ENCODE measurements at places on chromosomes 1 and 21. TPM values are rescaled to one million over a fixed set of nuclear protein-coding genes. Genes with fewer than 3 reads are reported as not detected.

DNA sequence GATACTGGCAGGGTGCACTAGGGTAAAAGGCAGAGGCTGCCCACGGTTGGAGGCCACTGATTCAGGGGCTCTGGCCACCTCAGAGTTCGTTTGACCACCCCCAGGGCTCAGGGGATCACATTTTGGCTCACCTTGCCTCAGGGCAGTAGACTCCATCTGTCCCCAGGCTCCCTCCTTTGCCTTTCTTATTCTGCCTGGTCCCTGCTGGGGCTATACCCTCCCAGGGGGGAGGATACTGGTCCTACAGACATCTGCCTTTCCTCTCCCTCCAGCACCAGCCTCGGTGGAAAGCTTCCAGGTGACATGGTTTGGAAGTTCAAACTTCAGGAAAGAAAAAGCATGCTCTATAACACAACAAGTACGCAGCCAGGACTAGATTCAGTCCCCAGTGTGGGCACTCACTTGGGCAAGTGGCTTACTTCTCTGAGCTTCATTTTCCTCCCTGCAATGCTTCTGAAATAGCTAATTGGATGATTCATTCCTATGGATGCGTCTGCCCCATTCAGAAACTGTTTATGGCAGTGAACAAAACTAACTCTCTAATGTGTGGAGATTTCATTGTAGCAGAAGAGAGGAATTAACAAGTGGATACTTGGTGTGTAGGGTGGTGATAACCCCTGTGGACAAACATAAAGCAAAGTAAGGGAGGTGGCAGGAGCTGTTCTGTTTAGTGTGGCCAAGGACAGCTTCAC is 154.8 kb downstream of the TRABD2B start:
- peak; percentile 25 for DNase-seq

GRCh38 chr1:229567109-229567868 is 8.8 kb upstream of the ABCB10 start:
- no peak for DNase-seq

- DNase-seq = no peak
Measured at GRCh38 chr1:40381268-40382107, 8.0 kb downstream of the SMAP2 start.

SH3BGR gene
- polyA plus RNA-seq = 5.7 TPM

GRCh38 chr1:207027206-207027777 is 5.3 kb downstream of the C1orf116 start:
- peak; percentile 65 for DNase-seq

GRCh38 chr1:89771991-89772560 is 48.8 kb upstream of the LRRC8D start:
- DNase-seq = no peak

DNA sequence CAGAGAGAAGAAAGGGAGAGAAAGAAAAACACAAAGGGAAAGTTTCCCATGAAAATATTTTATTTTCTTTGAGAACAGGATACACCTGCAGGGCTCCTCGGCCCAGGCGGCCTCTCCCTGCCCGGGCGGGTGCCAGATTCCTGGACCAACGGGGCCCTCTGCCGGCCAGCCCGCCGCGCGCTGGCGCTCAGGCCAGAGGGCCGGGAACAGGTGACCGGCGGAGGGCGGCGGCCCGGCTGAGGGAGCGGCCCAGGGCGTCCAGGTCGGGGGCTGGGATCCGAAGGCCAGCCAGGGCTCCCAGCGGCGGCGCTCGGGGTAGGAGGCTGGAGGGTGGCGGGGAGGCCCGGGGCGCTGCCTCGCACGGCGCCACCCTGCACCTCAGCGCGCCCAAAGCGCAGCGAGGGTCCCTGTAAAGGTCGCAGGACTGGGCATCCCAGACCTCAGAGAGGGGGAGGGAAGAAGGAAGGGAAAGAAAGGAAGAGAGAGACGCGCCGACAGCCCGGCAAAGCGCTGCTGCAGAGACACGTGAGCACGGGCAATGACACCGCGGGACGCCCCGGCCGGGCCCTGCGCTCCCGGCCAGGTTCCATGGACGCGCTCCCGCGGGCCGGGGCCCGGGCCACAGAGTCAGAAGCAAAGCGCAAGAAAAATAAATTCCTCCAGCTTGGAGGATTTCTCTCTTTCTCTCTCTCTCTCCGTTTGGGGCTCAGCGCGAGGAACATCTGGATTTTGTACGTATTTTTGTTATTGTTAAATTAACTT is 927 bp downstream of the WNT9A start:
- DNase-seq = peak; percentile 77

LCA5L gene
- 2.4 TPM for polyA plus RNA-seq

GRCh38 chr1:161722406-161722805 is 1.1 kb downstream of the FCRLB start:
- DNase-seq = no peak

- peak; percentile 89 for DNase-seq
Measured at GRCh38 chr1:201774224-201774982, 54.6 kb upstream of the IPO9 start.

GRCh38 chr1:214440219-214440965 is 111.0 kb downstream of the PTPN14 start:
- DNase-seq = no peak

OVAAL gene
- not detected for polyA plus RNA-seq

KRTAP19-1 gene
- not detected for polyA plus RNA-seq

GRCh38 chr1:154186852-154187501 is 4.9 kb downstream of the TPM3 start:
- DNase-seq = no peak

SH3BP5L gene
- 5.3 TPM for polyA plus RNA-seq

DNA sequence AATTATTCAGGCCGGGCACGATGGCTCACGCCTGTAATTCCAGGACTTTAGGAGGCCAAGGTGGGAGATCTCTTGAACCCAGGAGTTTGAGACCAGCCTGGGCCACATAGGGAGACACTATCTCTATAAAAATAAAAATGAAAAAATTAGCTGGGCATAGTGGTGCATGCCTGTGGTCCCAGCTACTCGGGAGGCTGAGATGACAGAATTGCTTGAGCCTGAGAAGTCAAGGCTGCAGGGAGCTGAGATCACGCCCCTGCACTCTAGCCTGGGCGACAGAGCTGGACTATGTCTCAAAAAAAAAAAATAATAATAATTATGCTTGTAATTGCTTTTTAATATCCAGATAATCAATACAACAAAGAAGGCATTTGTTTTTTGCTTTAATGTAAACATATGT is 91.3 kb downstream of the RIPK4 start:
- no peak for DNase-seq

PTCH2 gene
- polyA plus RNA-seq = 0.11 TPM

DNA sequence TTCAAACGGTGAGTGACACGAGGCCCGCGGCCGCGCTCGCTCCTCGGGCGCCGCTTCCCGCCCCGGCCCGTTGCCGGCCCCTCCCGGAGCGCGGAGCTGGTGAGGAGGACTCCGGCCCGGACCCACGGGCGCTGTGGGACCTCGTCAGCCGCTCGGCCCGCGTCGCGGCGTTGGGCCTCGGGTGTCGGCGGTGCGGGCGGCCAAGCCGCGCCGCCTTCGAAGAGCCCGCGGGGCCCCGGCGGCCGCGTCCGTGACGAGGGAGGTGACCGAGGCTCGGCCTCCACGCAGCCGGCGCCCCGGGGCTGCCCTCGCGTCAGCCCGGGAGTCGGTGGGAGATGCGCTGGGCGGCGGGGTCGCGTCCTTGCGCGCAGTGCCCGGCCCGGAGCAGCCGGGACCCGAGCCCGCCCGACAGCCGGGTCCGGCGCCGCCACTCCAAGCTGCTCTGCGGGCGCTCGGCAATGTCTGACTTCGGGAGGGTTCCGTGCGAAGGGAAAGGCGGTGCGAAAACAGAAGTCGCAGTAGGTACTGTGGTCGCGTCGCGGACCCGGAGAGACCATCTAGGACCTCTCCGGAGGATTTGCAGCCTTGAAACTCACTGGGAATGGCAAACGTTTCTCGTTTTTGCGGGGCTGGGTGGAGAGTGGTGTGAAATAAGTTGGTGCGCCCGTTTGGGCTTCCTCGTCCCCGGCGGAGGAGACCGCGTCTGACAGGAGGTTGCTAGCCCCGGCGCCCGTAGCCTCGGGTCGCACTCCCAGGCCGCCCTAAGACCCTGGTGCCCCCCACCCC is 829 bp downstream of the SPEN start:
- DNase-seq = peak; percentile 78

DNA sequence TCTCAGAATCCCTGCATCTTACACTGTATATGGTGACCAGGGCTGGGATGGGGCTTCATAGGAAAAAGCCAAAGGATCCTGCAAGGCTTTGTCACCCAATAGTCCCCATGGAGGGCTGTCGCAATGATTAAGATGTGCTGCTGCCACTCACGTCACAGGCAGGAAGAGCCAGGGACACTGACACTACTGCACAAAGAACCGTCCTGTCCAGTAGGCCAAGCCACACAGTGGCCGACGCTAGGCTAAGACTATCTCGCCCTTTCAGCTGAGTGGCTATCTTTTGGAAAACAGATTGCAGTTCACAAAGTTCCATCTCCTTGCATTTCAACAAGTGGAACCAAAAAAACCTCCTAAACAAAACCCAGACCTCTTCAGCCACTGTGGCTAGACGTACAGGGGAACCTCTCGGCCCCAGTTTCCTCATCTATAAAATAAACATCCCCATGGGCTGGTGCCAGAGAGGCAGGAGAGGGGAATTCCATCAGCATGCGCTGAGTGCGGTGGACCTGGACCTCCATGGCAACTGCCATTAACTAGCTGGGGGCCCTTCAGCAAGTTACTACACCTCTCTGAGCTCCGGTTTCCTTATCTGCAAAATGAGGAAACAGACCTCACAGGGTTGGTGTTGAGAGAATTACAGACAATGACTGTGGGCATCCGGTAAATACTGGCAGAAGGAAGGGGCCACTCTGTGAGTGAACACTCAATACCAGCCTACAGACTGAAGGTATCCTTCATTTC is 8.7 kb downstream of the CAPZB start:
- DNase-seq = no peak

IGSF21 gene
- not detected for polyA plus RNA-seq

DNA sequence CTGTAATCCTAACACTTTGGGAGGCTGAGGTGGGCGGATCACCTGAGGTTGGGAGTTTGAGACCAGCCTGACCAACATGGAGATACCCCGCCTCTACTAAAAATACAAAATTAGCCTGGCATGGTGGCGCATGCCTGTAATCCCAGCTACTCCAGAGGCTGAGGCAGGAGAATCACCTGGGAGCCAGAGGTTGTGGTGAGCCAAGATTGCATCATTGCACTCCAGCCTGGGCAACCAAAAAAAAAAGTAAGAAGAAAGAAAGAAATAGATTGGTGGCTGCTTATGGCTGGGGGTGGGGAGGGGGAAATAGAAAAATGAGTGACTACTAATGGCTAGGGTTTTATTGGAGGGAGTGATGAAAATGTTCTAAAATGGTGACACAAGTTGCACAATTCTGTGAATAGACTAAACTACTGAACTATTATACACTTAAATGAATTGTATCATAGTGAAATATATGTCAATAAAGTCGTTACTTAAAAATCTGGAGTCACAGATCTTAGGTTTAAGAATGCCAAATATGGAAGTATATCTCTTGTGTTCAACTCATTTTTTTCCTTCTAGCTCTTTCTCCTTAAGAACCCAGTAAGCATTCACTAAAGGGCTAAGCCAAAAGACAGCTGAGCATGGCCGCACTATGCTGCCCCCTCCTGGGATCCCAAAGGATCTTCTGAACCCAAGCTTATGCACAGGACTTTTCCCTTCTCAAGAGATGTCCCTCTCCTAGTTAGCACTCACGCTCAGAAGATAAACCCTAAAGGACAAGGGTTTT is 3.2 kb upstream of the NPL start:
- peak; percentile 83 for DNase-seq

OR2T2 gene
- polyA plus RNA-seq = not detected

DNA sequence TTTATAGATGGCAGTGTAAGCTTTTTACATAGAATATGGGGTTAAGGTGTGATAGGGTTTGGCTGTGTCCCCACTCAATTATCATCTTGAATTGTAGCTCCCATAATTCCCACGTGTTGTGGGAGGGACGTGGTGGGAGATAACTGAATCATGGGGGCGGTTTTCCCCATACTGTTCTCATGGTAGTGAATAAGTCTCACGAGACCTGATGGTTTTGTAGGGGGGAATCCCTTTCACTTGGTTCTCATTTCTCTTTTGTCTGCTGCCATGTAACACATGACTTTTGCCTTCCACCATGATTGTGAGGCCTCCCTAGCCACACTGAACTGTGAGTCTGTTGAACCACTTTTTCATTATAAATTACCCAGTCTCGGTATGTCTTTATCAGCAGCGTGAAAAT is 290.3 kb upstream of the B3GALT2 start:
- DNase-seq = no peak

DNA sequence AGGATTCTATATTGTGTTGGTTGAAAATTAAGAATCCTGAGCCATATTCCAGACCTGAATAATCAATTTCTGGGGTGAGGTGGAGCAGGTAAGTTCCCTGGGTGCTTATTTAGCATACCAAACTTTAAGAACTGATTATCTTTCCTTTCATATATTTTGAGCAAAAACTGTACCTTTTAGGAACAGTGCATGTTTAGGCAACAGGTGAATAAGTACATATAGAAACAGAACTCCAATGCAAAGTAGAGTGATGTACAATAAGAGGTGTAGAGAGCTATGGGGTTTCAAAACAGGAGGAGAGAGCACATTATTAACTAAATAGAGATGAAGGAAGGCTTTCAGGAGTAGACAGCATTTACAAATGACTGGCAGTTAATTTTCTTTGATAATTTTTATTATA is 28.7 kb downstream of the TMED5 start:
- DNase-seq = no peak

TIPRL gene
- 67.2 TPM for polyA plus RNA-seq
